Kasumi-1 (cell line): ENCODE measurements at places on chromosomes 3 and 15.

- DNase-seq = no peak
These were observed 35.9 kb upstream of the DIPK2A start for GRCh38 chr3:143935678-143936077.

- DNase-seq = no peak
These were observed 672 bp upstream of the KY start for GRCh38 chr3:134651347-134652041.

GRCh38 chr3:184812662-184813042 is 686 bp downstream of the VPS8 start:
- DNase-seq = no peak

DNA sequence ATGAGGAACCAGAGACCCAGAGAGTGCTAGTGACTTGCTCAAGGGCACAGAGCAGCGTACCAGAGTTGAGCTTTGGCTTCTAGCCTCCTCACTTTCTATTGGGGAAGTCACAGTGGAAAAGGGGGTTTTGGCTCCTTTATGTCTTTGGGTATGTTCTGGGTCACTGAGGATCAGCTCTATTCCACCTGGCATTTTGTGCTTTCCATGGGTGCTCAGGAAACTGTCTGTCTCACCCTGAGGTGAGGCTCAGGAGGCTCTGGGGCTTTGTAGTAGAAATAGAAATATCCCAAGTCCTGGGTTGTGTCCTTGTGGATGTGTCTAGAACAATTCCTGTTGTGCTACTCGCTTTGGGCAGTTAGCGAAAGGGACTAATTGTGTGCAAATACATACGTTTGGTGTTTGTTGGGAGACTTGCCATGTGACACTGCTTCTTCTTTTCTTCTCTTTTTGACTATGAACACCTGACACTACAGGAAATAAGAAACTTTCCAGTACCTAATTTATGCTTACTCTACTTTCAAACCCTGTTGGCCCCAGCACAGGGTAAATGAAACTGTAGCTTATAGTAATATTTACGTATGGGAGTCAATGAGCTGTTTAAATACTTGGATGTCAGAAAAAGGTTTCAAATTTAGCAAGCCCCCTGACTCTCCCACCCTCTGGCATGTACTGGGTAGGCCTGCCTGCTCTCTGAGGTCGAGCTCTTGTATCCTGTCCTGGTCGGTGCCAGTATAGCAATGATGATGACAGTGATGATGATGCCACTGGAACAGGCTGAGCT is 35.6 kb downstream of the SMAD3 start:
- no peak for DNase-seq
